ENCODE measurements at places on chromosomes 2 and 18.

DNA sequence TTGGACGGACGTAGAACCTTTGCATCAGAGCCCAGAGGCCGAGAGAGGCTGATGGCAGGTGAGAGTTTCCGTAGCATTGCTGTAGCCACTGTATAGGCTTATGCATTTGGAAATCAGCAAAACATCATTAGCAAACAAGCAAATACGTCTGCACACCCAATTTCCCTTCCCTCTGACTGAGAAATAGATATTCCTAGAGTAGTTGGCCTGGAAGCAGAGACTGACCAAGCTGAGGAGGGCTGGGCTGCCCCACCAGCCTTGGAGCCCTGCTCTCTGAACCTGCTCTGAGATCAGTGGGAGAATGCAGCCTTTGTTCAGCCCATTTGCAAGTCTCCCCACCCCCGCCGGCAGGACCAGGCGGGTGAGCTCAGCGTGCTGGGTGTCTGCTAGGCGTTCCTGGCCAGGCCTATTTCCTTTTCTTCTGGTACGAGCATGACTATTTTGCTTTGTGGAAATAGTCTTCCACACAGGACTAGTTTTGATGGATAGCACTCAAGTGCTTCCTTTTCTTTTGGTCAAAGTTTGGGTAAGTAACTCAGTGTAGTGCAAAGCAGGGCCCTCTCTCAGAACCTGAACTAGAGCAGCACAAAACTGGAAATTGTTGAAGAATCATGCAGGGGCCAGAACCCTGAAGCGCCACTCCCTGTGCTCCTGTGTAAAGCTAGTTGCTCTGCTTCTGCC lies 21.9 kb upstream of the RNF149 start:
- DNase-seq: no peak

- no peak for DNase-seq
Measured at GRCh38 chr2:54176577-54176976, 61.2 kb downstream of the ACYP2 start.

DNA sequence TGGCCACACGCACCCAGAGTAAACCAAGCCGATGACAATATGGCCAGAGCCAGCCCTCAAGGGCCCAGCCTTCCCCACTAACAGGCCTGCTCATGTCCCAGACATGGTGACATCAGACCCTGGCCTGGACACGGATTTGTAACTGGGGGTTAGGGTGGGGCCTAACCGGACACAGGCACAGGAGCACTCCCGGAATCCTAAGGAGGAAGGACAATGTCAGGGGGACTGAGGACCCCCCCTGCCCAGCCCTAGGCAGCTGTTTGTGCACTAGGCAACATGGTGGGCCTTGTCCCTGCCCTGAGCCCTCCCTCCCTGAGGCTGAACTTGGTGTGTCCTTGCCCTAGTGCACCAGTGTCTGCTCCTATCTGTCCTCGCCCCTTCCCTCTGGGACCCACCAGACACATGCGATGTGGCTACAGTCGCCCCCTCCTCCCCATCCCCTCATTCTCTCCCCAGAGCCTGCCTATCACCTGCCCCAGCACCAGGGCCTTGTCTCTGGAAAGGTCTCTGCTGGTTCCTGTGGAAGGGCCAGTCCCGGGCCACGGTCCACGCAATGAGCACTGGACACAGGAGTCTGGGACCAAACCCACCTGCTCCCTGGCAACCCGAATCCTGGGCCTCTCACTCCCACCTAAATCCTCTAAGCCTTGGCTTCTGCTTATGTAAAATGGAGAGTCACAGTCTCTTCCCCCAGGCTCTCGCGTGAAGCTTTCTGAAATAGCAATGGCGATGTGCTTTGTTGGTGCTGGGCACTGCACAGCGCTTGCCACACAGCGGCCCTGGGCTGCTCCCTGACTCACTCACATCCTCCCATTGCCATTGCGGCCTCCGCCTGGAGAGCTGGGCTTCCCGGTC lies 76.5 kb upstream of the RAB6C start:
- no peak for DNase-seq

- DNase-seq: no peak
Measured at GRCh38 chr2:137969418-137969765, 5.1 kb downstream of the HNMT start.

GRCh38 chr2:188478724-188479123 lies 187.1 kb downstream of the GULP1 start:
- DNase-seq: no peak

- no peak for DNase-seq
Measured at GRCh38 chr18:9545029-9545428, 69.3 kb downstream of the PPP4R1 start.

DNA sequence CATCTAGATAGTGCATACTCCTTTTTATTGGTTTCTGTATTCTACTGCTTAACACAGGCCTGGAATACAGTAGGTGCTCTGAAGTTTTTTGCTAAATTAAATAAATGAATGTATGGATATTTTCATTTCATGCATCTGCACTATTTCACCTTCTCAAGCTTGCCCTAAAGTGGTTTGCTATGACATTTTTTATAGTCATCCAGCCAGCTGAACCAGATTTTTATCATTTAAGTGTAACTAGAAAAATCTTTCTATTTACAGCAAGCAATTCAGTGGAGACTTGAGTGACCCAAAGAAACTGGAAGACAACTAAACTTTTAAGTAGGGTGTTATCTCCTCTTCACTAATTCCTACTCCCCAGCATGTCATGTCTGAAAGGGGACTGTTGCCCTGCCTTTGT lies 354.9 kb downstream of the OSR1 start:
- no peak for DNase-seq

- DNase-seq: no peak
Measured at GRCh38 chr2:152490686-152491455, 155.9 kb downstream of the FMNL2 start.

GRCh38 chr18:28439870-28440269 lies 262.9 kb upstream of the CDH2 start:
- no peak for DNase-seq

All from stimulated activated CD8-positive, alpha-beta memory T cell treated with anti-CD3 and anti-CD28 coated beads, Interleukin-12 subunit alpha, Interleukin-12 subunit beta, amount 100 ng/mL, for 4 hours (primary cell).